MG63 (cell line): ENCODE measurements at places on chromosomes 7 and 10. TPM values are rescaled to one million over a fixed set of nuclear protein-coding genes. Genes with fewer than 3 reads are reported as not detected.

The PLPP4 gene
- total RNA-seq = 3.4 and 13.4 TPM in 2 replicates

The LDB3 gene
- not detected in 2 replicates for total RNA-seq

The TFAM gene
- 27.1 and 35.8 TPM in 2 replicates for total RNA-seq

The STOX1 gene
- total RNA-seq = 1.8 TPM in 1 of 2 replicates, not detected in the other

The FAM13C gene
- total RNA-seq = 0.16 TPM in 1 of 2 replicates, not detected in the other

The CXCL12 gene
- total RNA-seq = 16.5 and 18.6 TPM in 2 replicates

The NXPH1 gene
- not detected in 2 replicates for total RNA-seq

The GRM3 gene
- total RNA-seq = not detected in 2 replicates

The MYPN gene
- 28.9 and 31.3 TPM in 2 replicates for total RNA-seq

The MARVELD1 gene
- 47.5 and 63.5 TPM in 2 replicates for total RNA-seq

The VWC2 gene
- not detected in 2 replicates for total RNA-seq

The PRLHR gene
- not detected in 2 replicates for total RNA-seq

The ESYT2 gene
- total RNA-seq = 38.2 and 108 TPM in 2 replicates

The ITPRIP gene
- 5.6 and 15.5 TPM in 2 replicates for total RNA-seq

The SLC18A3 gene
- total RNA-seq = not detected in 2 replicates

The PIP gene
- not detected in 2 replicates for total RNA-seq

The MAT1A gene
- total RNA-seq = not detected in 2 replicates

The CDHR3 gene
- total RNA-seq = 0.76 TPM in 1 of 2 replicates, not detected in the other

The HOXA5 gene
- 1.7 and 2.7 TPM in 2 replicates for total RNA-seq

The SFXN3 gene
- 27.4 and 38.5 TPM in 2 replicates for total RNA-seq

The TEX36 gene
- not detected in 2 replicates for total RNA-seq

The ADIRF gene
- 165 and 212 TPM in 2 replicates for total RNA-seq

The TMEM236 gene
- total RNA-seq = not detected in 2 replicates

The AP4M1 gene
- 16.8 and 28.4 TPM in 2 replicates for total RNA-seq

The GIMAP5 gene
- total RNA-seq = not detected in 2 replicates

The GRB10 gene
- total RNA-seq = 27.5 and 33.1 TPM in 2 replicates

The EIF3B gene
- total RNA-seq = 270 and 299 TPM in 2 replicates

The RBM20 gene
- not detected in 2 replicates for total RNA-seq

The TBX20 gene
- 0.95 and 1.3 TPM in 2 replicates for total RNA-seq

The ASB15 gene
- total RNA-seq = not detected in 2 replicates
